Activated CD4-positive, alpha-beta T cell treated with anti-CD3 and anti-CD28 coated beads for 4 hours (primary cell): ENCODE measurements at places on chromosomes 7 and 10.

- DNase-seq = no peak
These were observed 107.9 kb upstream of the GNAI1 start for GRCh38 chr7:80026766-80027165.

GRCh38 chr7:26378016-26378415 is 86.4 kb downstream of the SNX10 start:
- no peak for DNase-seq

DNA sequence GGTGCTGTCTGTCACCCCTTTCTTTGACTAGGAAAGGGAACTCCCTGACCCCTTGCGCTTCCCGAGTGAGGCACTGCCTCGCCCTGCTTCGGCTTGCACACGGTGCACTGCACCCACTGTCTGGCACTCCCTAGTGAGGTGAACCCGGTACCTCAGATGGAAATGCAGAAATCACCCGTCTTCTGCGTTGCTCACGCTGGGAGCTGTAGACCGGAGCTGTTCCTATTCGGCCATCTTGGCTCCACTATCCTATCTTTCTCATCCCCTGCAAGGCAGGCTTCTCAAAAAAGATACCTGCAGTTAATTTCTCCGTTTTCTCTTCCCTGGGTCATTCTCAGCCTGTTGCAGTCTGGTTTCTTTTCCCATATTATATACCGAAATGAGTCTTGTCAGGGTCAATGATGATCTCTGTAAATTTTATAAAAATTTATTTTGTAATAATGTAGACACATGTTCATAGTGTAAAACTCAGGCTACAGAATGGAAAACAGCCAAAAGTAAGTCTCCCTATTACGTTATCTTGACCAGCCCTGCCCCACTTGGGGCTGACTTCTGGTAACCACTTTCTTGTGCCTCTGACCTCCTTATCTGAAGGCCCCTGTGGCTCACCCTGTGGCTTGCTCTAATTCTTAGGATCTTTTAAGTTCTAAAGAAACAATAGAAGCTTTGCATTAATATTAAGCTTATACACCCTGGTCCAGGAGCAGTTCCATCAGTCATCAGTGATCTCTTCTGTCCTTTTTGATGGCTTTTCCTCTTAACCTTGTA is 20.7 kb downstream of the BLVRA start:
- DNase-seq = no peak

- no peak for DNase-seq
These were observed 408.7 kb upstream of the ADARB2 start for GRCh38 chr10:2145926-2146478.

DNA sequence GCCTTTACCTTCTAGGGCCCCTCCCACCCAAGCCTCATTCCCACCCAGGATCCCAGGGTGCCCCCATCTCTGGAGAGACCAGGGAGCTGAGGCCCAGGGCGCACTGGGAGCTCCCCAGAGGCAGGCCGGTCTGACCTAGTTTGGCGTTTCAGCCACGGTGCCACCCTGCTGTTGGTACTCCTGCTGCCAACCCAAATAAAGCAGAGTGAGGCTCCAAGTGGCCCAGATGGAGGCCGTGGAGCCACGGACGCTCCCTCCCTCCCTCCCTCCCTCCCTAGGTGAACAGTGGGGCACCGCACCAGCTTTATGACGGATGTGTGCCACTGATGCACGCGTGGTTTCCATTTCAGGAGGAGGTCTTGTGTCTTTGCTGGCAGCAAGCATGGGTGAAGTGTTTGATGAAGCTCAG is 1.8 kb downstream of the INPP5A start:
- peak; percentile 53 for DNase-seq

DNA sequence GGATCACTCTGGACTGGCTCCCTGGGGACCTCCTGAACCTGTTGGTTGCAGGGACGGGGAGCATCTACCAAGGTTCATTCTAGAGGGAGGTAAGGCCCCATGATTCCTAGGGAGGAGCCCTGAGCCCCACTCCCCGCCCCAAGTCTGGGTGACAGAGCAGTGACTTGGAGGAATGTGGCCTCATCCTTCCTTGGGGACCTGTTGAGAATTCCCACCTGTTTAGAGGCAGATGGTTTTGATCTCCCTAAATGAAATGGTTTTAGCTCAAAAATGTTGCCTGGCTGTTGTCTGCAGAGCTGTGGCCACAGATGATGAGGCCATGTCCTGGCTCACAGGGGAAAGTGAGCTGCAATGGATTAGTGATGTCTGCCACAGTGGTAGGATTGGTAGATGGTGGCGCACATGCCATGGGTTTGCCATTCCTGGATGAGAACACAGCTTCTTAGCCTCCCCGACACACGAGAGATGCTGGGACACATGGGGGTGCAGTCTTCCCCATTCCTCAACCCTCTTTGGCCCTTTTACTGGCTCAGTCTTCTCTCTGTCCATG is 12.3 kb downstream of the C10orf105 start:
- no peak for DNase-seq

DNA sequence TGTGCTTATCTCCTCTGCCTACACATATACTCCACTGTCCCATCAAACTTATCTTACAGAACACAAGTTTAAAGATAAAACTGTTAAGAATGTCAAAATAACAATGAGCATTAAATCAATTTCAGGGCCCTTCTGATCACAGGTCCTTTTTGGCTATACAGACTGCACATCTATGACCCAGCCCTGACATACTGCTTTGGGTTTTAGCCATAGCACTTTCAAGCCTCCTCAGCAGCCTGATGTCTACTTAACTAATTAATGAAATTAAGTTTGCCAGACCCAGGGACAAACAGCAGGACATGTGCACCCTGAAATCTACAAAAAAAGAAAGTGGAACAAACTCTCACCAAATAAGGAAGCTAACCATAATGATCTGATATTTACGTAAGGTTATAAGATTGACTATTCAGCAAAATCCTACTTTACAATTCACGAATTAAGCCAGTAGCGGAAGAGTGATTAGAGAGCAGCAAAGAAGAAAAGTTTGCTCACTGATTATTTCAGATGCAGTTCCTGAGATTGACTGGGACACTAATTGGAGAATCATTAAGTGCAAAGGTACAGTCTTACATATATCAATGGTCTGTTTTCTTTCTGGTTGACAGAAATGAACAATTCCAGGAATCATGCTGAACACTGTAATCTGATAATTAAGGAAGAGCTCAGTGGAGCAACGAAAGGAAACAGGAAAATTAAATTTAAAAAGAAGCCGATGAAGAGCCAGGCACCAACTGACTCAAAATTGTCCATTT is 669.3 kb upstream of the LRRN3 start:
- no peak for DNase-seq

DNA sequence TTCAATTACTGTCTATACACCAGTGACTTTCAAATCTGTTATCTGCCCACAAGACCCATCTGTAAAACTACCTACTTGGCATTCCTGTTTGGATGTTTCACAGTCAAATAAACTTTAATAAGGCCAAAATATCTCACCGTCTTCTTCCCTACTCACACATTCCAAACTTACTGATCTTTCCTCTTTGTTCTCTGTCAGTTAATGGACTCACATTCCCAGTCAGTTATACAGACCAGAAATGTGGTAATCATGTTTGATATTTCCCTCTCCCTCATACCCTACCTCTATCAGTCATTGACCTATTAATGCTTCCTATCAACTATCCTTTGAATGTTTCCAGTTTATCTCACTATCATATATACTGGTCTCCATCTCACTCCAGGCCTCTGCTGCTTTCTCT is 28.5 kb upstream of the HDAC9 start:
- DNase-seq = no peak

DNA sequence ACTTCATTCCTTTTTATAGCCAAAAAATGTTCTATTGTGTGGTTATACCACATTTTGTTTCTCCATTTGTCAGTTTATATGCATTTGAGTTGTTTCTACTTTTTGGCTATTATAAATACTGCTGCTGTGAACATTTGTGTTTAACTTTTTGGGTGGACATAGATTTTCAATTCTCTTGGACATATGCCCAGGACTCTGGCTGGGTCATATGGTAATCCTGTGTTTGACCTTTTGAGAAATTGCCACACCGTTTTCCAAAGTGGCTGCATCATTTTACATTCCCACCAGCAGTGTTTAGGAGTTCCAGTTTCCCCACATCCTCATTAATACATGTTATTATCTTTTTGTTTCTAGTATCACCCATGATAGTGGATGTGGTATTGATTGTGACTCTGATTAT is 39.4 kb downstream of the CSGALNACT2 start:
- DNase-seq = no peak

GRCh38 chr7:81926154-81926553 is 156.3 kb upstream of the HGF start:
- no peak for DNase-seq

GRCh38 chr10:104487794-104488438 is 134.3 kb downstream of the CFAP58 start:
- DNase-seq = no peak
